Heart left ventricle (tissue), 16 donors: ENCODE measurements at places on chromosomes 12 and 14.

DNA sequence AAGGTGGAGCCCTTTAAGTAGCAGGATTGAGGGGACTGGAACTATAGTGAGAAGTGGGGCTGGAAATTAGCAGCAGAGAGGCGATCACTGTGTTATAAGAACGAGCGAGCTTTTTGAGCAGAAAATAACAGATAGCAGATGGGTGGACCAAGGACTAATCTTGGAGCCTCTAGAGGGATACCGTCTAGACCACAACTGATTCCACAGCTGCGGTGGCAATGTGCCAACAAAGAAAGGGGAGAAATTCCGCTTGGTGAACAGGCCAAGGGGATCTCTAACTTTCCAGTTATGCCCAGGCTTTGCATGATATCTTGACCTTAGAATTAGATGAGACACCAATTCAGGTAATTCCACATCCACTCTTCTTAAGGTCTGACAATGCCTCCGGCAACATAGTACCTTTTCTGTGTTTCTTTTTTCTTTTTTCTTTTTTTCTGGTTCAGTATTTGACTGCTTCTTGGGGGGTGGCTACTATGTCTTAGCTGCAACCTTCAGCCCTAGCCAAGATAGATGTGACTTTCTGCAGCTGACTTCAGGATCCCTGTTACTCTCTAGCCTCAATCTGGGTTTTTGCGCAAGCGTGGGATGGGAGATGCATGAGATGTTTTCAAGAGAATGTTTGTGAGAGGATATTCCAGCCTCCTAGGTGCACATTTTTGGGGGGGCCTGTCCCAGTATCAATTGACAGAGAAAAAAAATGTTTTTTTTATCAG, 143.4 kb upstream of the CPSF6 start:
- DNase-seq = peak; percentile 29

GRCh38 chr12:71092290-71092689, 65.5 kb downstream of the TSPAN8 start:
- no peak for DNase-seq

GRCh38 chr12:56408799-56409417, 40.3 kb downstream of the TIMELESS start:
- DNase-seq = no peak

DNA sequence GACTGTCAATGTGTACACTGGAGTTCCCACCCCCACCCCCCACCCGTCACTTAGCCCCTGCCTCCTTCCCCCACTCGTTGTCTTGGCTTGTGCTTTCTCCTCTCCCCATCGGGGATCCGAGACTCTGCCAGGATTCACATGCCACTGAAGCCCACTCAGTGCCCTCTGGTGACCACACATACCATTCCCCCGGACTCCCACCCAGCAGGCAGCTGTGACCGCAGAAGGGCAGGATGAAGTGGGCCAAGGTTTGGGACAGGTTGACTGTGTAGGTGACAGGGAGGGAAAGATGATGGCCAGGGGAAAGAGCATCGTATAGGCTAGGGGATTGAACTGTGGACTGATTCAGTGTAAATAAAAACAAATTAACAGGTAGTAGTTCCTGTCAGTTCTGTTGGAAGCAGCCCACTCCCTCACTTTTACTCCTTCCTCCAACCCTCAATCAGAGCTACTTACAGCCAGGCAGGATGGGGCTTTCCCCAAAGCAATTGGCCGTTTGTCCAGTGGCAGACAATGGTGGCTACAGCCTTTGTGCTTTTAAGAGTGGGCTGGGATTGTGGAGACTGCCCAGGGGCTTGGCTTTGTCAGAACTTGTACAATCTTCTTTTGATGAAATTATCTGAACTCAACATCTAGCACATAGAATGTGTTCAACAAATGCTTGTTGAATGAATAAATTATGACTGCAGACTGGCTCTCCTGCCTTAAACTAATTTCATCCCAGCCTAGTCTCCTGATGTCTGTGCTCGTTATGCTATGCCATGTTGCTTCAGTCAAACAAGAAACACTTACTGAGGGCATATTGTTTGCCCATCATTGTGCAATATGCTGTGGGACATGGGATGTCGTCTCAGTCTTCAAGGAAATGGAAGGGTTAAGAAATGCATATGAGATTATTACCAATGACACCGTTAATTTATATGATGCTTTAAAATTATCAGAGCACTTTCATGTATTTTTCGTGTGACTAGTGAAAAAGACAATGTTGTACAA, 30.2 kb downstream of the TTC9 start:
- no peak for DNase-seq

- no peak for DNase-seq
Observed at GRCh38 chr12:53599579-53599978, 26.6 kb downstream of the ATF7 start.

DNA sequence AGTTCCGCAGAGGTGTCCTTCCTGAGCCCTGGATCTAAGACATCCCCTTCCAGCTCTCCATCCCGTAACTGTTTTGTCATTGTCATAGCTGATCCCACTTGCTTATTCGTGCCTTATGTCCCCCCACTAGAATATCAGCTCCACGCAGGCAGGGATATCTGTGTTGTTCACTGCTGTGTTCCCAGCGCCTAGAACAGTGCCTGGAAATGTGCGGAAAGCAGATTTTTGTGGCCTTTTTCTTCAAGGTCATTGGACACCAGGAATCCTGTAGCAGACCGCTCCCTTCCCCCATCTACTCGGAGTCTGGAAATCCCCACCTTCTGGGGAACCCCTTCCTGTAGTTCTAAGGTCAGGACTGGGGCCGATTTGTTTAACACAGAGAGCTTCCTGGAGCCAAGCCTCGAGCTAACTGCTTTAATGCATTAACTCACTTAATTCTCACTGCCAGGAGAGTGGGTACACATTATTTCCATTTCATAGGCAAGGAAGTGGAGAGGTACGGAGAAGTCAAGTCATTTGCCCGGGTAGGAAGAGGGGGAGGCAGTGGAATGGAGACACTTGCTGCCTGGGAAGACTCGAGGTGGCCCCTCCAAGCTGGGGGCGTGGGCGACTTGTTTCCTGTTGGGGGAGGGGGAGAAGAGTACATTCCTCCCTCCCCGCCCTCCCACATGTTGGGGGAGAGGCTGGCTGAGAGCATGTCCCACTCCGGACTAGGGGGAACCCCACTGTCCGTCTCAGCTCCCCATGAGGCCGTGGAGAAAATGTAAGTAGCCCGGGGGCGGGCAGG, 1.2 kb upstream of the SH2B3 start:
- DNase-seq = no peak

DNA sequence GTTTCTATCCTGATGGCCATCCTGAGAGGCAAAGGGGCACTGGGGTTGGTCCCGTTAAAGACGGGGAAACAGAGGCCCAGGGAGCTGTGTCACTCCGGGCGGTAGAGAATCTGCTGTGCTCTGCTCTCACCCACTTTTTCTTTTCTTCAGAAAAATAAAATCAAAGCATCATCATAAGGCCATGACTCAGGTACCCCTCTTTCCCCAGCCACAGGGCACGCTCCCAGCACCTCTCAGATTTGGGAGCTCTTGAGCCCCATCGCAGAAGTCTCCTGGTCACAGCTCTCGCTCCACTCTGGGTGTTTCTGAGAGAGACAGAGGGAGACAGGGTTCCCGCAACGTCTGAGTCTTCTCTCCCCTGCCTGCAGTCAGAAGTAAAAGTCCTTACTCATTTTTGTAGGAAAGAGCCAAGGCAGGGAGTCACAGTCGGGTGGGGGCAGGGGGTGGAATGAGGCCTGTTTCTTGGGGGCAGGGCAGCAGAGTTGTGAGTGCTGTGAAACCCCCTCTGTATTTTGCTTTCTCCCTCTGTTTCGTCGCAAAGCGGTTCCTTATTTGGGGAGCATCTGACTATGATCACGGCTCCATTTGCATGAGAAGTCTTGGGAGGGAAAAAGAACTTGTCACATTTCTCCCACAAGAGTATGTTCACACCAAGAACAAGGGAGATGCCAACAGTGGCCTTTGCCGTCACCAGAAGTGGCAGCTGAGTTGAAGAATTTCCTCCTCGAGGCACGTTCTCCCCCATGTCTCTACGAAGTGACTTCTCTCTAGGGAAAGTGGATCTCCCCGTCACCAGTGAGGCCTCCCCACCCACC, 139.0 kb downstream of the BCL11B start:
- no peak for DNase-seq

- DNase-seq = no peak
Observed at GRCh38 chr12:71268598-71269280, 110.9 kb upstream of the TSPAN8 start.

GRCh38 chr12:88243982-88244381, 101.9 kb downstream of the TMTC3 start:
- no peak for DNase-seq

DNA sequence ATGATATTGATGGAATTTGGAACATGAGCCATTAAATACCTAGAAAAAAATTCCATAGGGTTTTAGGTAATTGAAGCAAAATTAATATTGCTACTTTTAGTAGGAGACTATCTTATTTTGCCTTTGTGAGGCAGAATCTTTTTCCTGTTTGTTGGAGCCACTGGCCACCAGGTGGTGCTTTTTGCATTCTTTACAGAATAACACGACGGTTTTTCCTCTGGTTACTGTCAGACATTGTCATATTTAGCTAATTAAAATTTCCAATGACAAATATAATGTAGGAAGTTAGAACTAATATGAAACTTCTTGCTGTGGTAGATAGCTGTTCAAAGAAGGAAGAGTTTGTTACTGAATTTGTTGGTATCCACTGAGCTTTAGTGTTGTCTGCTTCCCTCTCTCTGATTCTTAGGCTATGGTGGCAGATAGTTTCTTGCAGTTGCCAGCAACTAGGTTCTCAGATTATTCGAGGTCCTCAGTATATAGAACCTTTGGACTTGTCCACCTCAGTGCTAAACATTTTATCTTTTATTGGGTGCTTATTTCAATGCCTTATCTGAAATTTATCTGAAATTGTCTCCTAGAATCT, 25.7 kb downstream of the RAB21 start:
- DNase-seq = peak; percentile 29

DNA sequence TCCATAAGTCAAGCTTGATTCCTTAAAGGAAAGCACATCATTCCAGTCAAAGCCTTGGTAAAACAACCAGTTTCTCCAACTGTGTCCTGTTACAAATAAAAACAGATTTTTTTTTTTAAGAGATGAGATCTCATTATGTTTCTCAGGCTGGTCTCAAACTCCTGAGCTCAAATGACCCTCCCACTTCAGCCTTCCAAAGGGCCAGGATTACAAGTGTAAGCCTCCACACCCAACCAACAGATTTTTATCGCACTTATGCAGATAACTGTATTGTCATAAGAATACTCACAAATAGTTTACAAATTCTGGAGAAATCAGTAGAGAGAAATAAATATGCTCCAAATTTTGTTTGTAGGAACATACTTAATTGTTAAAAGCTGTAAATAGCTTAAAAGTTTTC, 56.2 kb upstream of the SLC2A13 start:
- no peak for DNase-seq

GRCh38 chr12:4956054-4956453, 46.3 kb downstream of the KCNA1 start:
- no peak for DNase-seq

DNA sequence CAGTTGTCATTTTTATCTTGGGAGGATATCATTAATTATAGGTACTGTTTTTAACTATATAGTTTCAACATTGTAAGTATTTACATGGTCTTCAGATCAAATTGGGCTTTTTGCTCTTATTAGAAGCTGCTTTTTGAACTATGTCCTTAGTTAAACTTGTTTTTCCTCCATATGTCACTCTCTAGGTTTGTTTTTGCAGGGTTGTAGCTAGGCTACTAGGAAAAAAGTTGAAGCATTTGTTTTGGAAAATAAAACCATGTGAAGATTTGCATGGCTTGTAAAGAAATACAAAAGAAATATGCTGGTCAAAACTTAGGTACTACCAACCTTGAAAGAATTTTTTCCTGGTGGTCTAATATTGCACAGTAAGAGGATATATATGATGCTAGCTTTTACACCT, 3.4 kb downstream of the ARID2 start:
- DNase-seq = no peak

DNA sequence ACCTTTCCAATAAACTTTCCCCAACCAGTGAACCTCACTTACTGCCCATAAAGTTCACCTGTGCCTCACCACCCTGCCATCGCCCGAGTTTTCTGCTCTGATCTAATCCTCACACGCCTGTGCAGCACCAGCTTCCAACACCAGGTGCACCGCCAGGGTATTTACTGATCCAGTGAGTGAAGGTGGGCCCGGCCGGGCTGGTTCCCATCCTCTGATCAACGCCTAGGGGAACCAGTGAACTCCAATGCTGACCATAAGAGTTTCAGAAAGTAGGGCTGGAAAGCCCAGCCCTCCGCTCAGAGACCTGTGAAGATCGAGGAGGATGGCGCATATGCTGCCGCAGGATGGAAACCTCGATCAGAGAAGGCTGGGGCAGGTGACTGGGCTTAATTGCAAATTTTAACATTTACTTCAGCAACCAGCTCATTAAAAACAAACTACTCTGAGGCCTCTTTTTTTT, 685 bp upstream of the MYL6B start:
- DNase-seq = peak; percentile 54

DNA sequence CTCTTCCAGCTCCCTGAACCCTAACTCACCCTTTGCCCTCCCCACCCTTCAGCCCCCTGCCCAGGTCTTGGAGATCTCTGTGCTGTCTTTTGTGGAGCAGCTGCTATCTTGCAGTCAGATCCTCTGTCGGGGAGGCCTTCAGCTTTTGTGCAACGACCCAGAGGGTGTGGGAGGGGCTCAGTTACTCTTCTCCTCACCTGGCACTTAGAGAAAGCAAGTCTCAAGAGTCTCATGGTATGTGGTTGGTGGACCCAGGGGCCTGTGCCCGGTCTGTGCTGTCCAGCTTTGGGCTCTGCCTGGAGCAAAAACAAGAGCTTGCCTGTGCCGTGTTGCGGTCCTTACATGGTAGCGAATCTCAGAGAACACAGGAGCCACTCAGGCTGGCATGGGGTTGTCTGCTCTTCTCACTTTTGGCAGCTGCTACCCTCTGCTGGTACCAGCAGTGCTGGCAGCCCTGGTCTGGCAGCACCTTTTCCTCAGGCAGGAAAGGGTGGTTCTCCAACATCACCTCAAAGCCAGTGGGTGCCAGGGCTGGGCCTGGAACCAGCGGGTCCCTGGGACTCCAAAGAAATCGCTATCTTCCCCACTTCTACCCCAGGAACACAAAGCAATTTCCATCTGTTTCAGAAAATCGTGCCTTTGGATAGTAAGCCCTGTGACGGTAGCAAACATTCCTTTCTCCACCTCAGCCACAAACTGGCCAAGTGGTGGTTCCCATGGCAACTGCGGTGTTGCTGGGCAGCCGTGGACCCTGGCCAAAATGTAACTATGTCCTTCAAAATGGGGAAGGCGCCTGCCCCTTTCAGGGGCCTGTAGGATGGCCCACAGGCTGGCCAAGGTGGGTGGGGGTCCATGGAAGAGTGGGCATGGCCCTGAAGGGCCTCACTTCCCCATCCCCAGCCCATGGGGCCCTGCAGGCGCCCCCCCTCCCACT, 90.0 kb downstream of the RIN3 start:
- DNase-seq = no peak

DNA sequence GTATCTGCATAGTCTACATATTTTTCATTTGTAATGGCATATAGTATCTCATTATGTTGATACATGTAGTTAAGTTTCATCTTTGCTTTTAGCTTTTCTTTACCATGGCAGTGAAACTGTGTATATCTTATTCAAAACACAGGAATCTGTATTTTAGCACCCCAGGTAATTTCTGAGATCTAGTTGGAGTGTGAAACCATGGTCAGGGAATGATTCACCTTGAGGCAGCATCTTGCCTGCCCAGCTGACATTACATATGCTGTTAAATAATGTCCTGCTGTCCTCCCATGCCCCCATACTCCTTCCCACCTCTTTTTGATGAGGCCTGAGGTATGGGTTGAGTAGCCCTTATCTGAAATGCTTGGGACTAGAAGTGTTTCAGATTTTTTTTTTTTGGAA, 125.4 kb upstream of the ATF1 start:
- DNase-seq = no peak

- peak; percentile 49 for DNase-seq
Observed at GRCh38 chr12:113242026-113242418, 20.8 kb downstream of the TPCN1 start.

GRCh38 chr14:105899071-105899641, 372.8 kb downstream of the TMEM121 start:
- no peak for DNase-seq
